ENCODE measurements at places on chromosomes 16 and 17.

DNA sequence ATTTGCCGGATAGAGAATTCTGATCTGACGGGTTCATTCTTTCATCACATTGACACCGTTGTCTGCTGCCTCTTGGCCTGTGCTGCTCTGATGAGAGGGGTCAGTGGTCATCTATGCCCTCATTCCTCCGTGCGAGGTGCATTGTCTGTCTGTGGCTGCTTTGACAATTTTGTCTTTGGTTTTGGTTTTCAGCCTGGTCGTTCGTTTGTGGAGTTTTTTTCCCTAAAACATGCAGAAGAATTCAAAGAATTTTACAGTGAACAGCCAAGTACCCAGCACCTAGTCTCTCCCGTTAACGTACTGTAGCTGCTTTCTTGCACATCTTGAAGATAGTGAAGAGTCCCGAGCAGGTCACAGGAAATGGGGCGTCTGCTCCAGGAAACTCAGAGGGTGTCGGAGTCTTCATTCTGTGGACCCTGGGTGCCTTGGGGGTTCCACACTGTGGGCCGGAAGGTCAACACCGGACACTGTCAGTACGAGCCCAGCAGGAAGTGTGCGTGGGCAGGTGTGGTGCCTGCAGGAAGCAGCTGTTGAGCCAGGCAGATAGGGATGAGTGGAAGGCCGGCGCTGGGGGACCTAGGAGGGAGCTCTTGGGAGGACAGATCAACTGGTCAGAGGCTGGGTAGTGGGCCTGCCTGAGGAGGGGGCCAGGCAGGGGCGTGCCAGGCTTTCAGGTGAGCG, 28.2 kb downstream of the CRAMP1 start:
- no peak for DNase-seq

GRCh38 chr17:37475731-37476420, 13.8 kb upstream of the DUSP14 start:
- DNase-seq = peak; percentile 66

DNA sequence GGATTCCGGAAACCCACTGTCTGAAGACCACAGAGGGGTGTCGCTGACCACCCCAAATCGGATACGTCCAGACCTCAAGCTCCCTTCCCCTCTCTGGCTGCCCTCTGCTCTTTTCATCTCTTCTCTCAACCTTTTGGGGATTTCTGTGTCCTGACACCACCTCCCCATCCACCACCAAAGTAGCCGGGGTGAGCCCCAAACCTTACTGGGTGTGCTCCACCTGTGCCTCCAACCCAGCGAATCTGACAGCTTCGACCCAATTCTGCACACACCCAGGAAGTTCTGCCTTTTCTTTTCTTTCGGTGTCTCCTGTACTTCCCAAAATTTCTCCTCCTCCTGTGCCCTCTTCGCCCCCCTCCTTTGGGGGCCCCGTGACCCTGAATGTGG, 534 bp downstream of the KCTD11 start:
- no peak for DNase-seq

GRCh38 chr17:59427425-59427921, 96.0 kb downstream of the YPEL2 start:
- no peak for DNase-seq

DNA sequence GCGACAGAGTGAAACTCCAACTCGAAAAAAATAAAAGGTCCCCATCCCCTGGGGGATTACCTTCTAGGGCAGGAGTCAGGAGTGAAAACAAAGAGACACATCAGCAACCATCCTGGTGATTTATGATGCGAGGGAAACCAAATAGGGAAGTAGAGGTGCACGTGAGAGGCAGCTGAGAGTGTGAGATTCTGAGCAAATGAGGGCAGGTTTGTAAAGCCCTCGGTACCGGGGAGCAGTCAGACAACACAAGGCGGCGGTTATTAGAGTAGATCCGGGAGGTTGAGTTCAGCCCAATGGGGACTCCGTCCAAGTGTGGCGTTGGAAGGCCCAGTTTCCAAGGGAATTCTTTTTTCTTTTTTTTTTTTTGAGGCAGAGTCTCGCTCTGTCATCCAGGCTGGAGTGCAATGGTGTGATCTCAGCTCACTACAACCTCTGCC, 7.4 kb upstream of the ARMC7 start:
- peak; percentile 32 for DNase-seq

GRCh38 chr16:7335991-7336634, 3.5 kb downstream of the RBFOX1 start:
- no peak for DNase-seq

DNA sequence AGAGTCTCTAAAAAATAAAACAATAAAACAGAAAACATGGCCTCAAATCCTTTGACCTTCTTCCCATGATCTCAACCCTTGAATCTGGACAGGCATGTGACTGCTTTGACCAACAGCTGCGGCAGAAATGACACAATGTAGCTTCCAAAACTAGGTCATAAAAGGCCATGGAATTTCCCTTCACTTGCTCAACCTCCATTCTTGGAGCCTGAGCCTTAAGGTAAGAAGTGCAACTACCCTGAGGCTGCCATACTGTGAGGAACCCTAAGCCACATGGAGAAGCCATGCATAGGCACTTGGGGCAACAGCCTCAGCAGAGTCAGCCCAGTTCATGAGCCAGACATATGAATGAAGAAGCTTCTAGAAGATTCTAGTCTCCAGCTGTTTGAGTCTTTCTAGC, 75.7 kb upstream of the BRD7 start:
- no peak for DNase-seq

DNA sequence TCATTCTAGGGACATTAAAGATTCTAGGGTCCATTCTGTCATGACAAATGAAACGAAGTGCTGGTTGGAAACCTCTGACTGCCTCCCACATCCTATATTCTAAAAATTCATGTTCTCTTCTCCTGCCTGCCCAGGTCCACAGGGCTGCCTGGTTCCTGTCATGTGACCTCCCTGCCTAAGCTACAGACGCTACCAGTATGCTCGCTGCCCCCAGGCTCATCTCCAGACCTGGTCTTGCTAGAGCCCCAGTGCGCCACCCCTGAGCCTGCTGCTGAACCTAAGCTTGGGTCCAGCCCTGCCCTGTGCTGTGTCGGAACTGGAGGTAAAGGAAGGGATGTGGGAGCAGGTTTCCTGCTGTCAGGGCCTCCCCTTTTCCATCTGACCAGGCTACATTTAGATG, 231.6 kb upstream of the CDH5 start:
- no peak for DNase-seq

DNA sequence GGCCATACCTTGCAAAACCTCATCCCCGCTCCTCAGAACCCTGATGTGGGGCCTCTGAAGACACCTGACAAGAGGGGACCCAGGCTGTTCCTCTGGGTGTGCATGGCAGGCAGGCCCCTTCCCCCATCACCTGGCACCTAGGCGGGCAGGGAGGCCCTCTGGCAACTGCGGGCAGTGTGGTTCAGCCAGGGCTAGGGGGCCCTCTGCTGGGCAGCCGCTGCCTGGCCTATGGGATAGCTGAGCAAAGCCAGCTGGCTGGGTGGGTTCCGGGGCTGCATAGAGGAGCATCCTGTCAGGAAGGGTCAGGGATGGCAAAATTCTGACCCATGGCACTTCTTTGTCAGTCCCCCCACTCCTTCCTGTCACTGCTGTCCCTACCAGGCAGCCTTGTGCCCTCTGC, 228.7 kb upstream of the ASIC2 start:
- no peak for DNase-seq

DNA sequence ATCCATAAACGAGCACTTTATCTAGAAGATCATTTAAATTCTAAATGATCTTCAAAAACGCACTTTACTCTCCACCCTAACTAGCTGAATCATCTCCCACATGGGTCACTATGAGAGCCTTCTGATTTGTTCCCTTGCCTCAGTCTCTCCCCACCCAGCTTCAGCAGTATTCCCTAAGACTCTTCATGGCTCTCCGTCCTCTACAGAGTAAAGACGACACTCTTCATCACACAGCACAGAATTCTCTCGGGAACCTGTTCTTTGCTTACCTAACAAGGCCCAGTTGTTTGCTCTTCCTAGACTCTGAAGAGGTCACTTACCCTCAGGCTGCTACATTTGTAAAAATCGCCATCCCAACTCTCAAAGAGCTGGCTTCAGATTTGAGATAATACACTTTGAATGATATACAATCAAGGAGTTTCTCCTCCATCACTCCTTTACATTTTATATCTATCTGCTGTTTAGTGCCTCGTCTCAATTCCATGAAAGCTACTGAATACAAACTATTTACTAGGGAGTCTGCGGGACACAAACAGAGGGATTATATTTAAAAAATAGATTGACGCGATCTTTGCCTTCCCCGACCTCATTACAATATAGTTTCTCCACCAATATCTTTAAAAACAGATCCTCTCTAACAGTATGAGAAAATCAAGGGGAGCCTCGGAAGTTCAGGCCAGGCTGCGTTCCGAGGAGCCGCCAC, 511 bp upstream of the LIG3 start:
- DNase-seq = no peak

- no peak for DNase-seq
These were observed 433.7 kb downstream of the SOX9 start for GRCh38 chr17:72554508-72554907.

DNA sequence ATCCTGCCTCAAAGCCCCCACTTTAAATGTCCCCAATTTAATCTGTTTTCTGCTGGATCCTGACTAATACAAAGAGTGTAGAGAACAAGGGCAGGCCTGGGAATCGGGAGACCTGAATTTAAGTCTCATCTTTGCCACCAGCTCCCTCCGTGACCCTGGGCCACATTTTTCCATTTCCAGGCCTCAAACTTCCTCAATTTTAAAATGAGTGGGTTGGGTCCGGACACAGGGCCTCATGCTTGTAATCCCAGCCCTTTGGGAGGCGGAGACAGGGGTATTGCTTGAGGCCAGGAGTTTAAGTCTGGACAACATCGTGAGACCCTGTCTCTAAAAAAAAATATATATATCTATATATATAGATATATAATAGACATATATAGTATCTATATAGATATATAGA, 61.4 kb downstream of the SRL start:
- no peak for DNase-seq

DNA sequence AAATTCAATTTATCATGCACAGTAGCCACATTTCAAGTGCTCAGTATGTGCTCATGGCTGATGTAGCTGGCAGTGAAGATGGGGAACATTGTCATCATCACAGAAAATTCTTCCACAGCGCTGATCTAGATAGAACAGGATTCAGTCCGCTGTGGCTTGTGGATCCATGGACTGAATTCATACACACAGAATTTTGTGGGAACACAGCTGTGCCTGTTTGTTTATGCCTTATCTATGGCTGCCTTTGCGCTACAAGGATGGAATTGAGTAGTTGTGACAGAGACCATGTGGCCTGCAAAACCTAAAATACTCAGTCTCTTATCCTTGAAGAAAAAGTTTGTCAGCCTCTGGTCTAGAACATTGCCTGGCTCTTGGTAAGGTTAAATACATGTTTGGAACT, 128.4 kb downstream of the PRKCB start:
- DNase-seq = no peak

DNA sequence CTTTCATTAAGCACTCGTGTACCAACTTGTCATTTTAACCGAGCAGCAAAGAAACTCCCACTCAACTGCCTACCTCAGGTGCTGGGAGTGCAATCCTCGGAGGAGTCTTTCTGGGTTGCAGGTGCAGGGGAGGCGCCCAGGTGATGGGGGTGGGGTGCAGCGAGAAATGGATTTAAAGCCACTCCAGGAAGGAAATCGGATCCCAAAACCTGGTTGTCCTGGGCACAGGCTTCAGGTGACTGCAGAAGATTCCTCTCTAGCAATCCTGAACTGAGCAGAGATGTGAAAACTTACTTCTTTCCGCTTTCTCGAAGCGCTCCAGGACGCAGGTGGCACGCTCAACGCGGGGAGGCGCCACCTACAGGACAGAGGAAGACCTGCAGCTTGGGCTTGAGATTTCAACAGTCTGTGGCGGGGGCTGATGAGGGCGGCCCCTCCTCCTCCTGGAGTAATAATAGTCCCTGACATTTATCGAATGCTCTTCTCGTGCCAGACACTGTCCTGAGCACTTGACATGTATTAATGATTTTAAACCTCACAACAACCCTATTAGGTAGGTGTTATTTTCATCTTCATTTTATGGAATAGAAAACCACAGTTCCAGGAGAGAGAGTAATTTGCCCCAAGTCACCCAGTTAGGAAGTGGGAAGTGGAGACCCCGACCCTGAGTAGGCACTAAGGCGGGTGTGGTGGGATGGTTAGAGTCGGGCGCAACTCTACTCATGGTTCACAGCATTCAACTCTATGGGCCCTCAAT, 27.2 kb upstream of the SKAP1 start:
- peak; percentile 72 for DNase-seq

DNA sequence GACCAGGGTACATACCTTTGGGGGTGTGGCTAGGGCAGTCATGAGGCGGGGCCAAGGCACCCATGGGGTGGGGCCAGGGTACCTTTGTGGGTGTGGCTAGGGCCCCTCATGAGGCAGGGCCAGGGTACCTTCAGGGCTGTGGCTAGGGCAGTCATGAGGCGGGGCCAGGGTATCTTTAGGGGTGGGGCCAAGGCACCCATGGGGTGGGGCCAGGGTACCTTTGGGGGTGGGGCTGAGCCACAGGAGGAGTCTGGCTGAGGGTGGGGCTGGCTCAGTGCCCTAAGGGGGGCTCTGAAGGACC, 3.5 kb downstream of the GNG13 start:
- no peak for DNase-seq

GRCh38 chr17:40931311-40931710, 6.1 kb downstream of the KRT23 start:
- no peak for DNase-seq

DNA sequence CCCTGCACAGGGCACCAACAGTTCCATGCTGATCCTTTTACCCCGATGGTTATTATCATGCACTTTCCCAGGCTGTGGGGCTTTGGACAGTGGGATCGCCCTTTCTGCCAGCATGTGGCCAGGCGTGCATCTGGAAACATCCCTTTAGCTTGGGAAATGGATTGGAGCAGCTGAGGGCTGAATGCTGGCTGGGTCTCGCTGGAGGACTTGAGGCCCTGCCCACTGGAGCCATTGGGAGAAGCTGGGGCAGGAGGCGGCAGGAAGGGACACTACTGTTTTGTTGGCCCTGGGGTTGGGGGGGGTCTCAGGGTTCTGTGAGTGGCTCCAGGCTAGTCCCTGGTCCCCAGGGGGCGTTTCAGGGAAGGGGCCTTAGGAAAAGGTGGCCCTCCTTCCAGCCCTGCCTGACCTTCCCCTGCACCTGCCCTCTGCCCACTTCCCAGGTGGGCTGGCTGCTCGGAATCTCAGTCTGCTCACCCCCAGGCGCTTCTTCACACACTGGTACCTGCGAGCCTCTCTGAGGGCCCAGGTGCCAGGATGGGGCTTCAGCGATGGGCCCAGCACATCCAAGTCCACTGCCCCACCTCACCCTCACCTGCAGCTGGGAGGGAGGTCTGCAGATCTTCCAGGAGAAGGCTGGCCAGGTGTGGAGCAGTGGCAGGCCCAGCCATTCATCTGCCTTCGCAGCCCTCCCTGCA, 1.6 kb upstream of the ADGRG3 start:
- DNase-seq = no peak

- DNase-seq = no peak
These were observed at the start of gene XYLT1 for GRCh38 chr16:17470908-17471718. Gene XYLT1 (minus strand): TSS chr16:17470960. CDS start chr16:17470796, 164 bp downstream.

- DNase-seq = no peak
These were observed 22.4 kb downstream of the GAA start for GRCh38 chr17:80123791-80124190.

- DNase-seq = no peak
These were observed 30.8 kb downstream of the CALB2 start for GRCh38 chr16:71389330-71389729.

- DNase-seq = no peak
These were observed 1.9 kb downstream of the ORMDL3 start for GRCh38 chr17:39925282-39926134.
